ENCODE measurements at places on chromosomes 1 and 21. TPM values are rescaled to one million over a fixed set of nuclear protein-coding genes. Genes with fewer than 3 reads are reported as not detected.

- no peak for DNase-seq
Observed at GRCh38 chr1:183355797-183356196, 62.4 kb downstream of the NMNAT2 start.

DNA sequence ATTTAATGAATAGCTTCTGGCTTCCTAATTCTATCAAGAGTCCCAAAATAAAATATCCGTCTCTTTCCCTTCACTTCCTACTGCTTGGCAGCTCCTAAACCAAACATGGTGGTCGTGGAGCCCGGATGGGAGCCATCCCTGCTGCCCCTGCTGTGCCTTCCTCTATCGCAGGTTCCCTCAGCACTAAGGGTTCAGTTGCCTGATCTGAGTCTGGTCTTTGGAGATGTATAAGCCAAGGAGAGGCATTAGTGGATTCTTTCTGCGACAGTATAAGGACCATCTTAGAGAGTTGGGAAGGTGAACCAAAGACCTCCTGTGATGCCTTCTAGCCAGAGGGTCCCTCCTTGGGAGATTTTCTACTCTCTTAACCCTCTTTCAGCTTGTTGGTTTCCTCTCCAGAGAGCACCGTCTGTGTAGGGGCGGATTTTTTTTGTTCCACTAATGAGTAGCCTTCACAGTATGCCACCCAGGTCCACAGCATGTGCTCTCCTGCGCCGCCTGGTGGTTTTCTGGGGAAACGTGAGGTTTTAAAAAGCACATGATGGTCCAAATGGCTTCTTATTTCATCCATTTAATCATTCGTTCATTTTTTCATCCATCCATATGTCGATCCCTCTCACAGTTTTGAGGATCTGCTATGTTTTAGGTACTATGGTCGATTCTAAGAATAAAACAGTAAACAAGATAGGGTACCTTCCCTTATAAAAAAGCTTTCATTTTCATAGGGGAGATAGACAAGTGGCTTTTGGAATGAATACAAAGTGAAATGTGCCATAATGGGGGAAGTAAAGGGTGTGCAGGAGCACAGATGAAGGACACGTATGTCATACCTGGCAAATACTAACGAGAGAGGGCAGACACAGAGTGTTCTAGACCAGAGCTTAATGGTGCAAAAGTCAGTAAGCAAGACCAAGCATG is 71.0 kb downstream of the NFASC start:
- peak; percentile 36 for DNase-seq

The LRRC71 gene
- total RNA-seq, result not detected

DNA sequence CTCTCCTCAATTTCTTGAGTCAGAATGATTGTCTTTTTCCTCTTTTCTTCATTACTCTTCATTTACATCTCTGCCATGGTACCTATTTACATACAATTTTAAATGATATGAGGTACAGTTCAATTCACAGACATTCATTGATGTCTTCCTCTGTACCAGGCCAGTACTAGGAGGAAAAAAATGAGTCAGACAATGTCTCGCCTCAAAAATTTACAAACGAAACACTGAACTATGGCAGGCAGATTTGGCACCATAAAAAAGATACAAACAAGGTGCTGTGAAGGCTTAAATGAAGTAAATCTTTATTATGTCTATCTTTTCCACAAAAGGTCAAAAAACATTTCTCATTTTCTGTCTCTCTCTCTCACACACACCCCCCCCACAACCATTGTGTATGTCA is 71.0 kb downstream of the RGS13 start:
- DNase-seq, result no peak

The SPAG17 gene
- total RNA-seq, result not detected

The MCOLN3 gene
- 0.21 TPM for total RNA-seq

The SLAMF9 gene
- total RNA-seq, result not detected

- no peak for DNase-seq
Observed at GRCh38 chr1:212487286-212487685, 54.6 kb downstream of the NENF start.

GRCh38 chr1:214447557-214447871 is 103.9 kb downstream of the PTPN14 start:
- DNase-seq, result no peak

DNA sequence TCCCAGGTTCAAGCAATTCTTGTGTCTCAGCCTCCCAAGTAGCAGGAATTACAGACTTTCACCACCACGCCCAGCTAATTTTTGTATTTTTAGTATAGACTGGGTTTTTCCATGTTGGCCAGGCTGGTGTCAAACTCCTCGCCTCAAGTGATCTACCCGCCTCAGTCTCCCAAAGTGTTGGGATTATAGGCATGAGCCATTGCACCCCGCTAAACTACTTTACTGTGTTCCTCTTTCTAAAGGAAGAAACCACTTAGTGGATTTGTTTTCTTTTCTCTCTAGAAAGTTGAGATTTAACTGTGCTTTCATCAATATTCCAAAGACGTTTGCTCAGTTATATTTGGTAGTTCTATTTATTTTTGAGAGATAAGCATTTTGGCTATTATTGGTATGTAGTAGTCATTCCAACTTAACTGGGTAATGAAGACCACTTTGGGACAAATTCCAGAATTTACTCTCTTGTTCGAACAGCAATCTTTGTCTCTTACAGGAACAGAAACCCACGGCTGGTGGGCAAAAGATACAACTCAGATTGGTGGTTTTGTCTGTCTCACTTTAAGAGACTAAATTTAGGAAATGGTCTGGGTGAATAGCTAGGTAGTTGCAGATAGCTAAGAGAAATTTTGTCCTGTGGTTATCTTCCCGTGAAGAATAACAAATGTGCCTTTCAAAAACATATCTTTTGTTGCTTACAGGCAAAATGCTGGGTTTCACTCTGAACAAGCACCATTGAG is 103.5 kb upstream of the CD55 start:
- DNase-seq, result no peak

The GNG4 gene
- total RNA-seq, result 1.9 TPM

GRCh38 chr1:116835161-116835560 is 74.6 kb upstream of the PTGFRN start:
- DNase-seq, result no peak

The KCNJ9 gene
- not detected for total RNA-seq

The MANEAL gene
- total RNA-seq, result 1.5 TPM

DNA sequence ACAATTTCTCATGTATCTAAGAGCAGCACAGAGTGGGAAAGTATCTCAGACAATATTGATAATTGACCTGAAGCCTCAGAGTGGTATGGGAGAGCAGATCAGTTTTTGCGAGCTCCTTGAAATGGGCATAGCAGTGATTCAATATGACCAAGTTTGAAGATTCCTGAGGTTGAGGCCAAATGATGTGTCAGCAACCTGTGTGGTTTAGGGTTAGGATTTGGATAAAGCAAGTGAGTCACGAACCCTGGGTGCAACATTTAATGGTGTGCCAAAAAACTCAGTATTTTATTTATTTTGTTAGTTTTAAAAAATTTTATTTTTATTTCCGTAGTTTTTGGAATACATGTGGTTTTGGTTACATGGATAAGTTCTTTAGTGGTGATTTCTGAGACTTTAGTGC is 92.5 kb upstream of the C21orf91 start:
- DNase-seq, result no peak

DNA sequence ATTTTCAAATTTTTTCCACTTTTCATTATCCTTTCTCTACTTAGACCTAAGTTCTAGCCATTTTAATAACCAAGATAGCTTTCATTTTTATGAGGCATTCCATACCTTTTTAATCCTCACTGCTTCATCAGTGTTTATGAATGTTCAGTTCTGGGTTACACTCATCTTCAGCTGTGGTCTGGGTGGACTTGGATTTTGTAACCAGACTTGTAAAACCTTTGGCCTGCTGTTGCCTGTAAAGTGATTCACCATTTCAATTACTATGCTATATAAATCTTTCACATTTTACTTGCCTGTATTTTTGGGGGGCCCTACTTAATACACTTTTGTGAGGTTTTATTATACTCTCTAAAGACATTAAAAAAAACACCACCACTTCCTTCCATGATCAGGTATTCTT is 46.2 kb downstream of the USP25 start:
- DNase-seq, result no peak

DNA sequence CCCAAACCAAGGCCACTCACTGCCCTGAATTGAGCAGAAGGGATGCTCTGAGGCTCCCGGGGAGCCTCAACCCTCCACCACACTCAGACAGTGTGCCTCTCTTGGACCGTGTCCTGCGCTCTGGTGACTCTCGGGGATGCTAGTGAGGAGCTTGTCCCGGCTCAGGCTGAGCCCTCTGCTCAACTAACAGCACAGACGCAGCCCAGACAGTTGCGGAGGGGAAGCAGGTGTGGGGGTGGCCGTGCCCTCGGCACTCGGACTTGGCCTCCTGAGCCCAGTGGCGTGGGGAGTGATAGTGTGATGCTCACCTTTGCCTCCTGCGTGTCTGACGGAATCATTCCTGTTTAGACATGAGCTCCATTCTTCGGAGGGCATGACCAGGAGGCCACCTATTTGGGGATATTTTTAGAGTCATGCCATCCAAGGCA is 15.4 kb upstream of the SLC19A1 start:
- no peak for DNase-seq

DNA sequence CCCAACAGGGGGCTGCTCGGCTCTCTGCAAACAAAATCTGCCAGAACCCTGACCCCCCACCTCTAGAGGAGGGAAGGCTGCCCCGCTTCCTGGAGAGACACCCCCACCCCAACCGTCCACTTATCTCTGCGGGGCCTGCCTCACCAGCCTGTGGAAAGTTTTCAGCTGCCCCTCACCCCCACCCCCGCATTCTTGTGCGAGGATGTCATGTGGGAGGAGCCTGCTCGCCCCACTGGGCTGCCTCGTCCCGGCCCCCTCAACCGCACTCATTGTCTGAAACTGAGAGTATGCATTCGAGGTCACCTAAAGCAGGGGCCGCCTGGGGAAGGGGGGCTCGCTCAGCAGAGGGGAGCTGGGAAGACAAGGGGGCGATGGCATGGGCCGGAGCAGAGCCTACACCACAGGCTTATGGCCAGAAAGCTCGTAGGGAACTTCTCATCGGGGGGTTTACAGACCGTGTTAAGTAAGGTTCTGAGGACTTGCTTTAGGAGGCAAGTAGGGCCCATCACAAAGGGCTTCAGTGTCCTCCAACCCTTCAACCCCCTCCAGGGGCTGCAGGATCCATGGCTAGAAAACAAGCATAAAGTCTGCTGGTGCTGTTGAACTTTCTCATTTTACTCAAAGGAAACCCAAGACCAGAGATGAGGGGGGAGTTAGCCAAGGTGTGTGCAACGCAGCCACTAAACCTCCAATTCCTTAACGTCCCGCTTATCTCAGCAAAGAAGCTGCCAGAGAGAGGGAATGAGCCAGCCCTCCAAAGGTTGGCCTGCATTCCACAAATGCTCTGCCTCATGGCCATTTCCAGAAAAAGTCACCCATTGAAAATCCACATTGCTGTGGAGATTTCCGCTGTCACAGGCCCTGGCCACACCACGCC is 9.4 kb downstream of the EPHA2 start:
- DNase-seq, result peak; percentile 27

- DNase-seq, result no peak
Observed at GRCh38 chr1:89901957-89902669, 81.3 kb downstream of the LRRC8D start.

The LRRC7 gene
- total RNA-seq, result 0.14 TPM

All from activated naive CD8-positive, alpha-beta T cell treated with anti-CD3 and anti-CD28 coated beads for 36 hours (primary cell).